Hindlimb muscle (tissue), 1 donor: ENCODE measurements at places on chromosomes 6 and 20.

- peak; percentile 70 for DNase-seq
Observed at GRCh38 chr6:116004841-116005815, 55.6 kb downstream of the FRK start.

DNA sequence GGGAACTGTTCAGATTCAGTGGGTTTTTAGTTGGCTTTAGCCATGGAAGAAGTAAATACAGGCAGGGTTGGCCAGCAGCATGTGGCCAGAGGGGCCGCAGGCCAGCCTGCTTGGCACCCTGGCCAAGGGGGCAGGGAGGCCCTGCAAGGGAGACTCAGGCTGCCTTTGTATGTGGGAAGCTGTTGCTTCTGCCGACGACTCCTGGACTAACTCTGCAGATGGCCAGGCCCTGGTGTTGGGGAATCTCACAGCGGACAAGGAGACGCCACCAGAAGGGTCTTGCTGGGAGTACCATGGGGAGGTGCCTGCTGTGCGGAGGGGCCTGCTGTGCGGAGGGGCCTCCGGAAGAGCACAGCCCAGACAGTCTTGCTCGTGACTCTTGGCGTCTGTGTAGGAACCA, 25.2 kb downstream of the PYGB start:
- DNase-seq: no peak

GRCh38 chr6:69953491-69953890, 87.1 kb downstream of the COL19A1 start:
- DNase-seq: no peak

GRCh38 chr6:98924647-98925046, 23.1 kb downstream of the FBXL4 start:
- no peak for DNase-seq

GRCh38 chr20:10074513-10074912, 39.7 kb downstream of the ANKEF1 start:
- peak; percentile 6 for DNase-seq

DNA sequence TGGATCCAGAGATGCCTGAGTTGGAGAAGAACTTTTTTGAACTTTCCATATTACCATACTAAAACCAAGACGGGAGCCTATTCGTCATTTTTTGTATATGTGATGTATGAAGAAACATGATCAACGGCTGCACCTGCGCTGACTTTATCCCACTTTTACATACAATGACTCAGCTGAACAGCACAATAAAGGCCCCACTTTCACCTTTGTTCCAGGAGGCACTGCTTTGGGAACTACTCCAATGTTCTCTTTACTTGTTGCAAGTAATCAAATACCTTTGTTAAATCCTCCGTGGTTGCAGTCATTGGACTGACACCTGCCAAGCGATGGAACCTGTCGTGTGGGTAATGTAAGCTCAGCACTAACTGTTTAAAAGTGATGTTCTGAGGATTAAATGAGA, 17.3 kb upstream of the BTN3A2 start:
- no peak for DNase-seq

- no peak for DNase-seq
Observed at GRCh38 chr6:121660277-121660676, 224.8 kb downstream of the GJA1 start.

GRCh38 chr6:80364149-80364548, 257.7 kb downstream of the BCKDHB start:
- no peak for DNase-seq

- peak; percentile 73 for DNase-seq
Observed at GRCh38 chr20:2840967-2841531, 504 bp downstream of the VPS16 start.

GRCh38 chr6:143561105-143561704, 49.7 kb upstream of the FUCA2 start:
- DNase-seq: no peak

DNA sequence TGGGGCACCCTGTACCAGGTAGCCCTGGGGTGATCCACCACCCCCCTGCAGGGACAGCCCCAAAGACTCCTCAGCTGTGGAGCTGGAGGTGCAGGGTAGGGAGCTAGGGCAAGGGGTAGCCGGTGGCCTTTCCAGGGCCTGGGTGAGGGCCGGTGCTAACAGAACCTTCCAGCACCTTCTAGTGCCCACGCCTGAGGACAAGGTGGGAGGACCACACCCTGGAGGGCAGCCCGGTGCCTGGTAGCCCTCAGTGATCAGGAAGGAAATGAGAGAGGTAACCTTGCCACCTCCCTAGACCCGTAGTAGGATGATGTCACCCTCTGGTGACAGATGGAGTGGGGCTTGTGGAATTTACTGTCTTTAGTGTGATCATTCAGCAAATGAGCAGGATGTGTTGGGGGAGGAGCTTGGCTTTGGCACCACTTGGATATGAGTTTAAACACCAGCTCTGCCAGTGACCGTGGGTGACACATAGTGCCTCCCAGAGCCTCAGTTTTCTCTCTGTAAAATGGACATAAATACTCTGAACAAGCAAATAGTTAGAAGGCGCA, 187.7 kb downstream of the NFATC2 start:
- DNase-seq: no peak

DNA sequence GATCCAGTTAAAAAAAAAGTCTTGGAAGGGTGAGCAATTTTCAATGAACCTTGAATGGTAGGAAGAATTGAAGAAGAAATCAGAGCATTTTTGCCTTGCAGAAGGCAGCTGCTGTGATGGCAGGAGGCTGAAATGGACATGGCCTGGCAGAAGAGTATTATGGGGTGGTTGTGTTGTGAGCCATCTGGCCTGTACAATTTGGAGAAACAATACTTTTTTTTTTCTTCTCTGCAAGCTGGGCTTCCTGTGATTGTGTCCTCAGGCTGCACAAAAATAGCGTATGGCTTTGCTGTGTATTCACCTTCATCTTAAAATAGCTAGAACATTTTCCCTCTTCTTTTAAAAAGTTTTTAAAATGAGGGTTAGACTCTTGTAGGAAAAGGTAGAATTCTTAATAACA, 21.4 kb downstream of the SYCP2L start:
- no peak for DNase-seq

GRCh38 chr6:42313941-42314570, 96.4 kb upstream of the MRPS10 start:
- no peak for DNase-seq

- DNase-seq: no peak
Observed at GRCh38 chr6:111550953-111551352, 54.7 kb downstream of the TRAF3IP2 start.

DNA sequence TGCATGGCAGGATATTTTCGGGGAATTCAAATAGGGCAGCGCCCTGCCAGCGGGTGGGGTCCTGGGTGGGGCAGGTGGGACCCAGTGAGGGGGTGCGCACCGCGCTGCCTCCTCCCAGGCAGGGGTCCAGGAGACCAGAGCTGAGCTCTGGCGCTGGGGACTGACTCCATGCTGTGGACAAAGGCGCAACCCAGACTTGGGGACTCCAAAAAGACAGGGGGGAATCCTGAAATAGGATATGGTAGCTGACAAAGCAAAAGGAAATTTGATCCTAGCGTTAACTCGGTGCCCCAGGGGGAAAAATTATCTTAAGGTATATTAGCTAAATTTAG, 23.6 kb downstream of the TFAP2A start:
- DNase-seq: no peak
